ENCODE measurements at places on chromosomes 16 and 17. TPM values are rescaled to one million over a fixed set of nuclear protein-coding genes. Genes with fewer than 3 reads are reported as not detected.

- DNase-seq = no peak
These were observed 43.7 kb upstream of the STH start for GRCh38 chr17:45955326-45955725.

DNA sequence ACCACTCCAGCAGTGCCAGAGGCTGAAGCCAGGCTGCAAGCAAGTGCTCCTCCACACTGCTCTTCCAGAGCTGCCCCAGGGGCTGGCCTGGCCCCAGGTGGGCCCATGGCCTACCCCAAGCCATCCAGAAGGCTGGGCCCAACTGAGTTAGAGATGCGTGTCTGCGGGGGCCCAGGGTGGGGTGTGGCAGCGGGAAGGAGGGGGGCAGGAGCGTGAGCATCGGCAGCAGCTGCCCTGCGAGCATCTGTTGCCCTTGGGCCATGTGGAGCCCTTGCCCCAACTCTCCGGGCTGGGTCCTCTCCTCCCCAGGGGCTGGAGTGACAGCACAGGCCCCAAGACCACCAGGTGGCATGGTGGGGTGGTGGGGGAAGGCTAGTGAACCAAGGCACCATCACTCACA is 7.3 kb upstream of the SREBF1 start:
- DNase-seq = no peak

DNA sequence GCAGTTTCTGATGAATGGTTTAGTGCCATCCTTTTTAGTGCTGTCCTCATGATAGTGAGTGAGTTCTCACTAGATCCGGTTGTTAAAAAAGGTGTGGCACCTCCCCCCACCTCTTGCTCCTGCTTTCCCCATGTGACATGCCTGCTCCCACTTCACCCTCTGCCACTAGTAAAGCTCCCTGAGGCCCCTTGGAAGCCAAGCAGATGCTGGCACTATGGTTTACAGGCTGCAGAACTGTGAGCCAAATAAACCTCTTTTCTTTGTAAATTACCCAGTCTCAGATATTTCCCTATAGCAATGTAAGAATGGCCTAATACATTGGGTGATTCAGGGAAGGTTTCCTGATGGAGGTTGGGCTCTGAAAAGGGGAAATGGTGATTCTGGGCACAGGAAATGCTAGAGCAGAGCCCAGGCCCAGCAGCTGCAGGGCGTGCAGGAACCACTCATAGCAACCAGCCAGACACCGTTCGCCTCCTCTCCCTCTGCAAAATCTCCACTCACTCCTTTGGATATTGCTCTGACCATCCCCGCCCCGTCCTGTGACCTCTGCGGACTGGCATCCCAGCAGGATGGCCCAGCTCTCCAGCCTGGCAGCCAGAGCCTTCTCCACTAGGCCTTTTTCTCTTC is 2.6 kb upstream of the ADORA2B start:
- DNase-seq = no peak

- DNase-seq = no peak
These were observed 12.0 kb upstream of the KRT23 start for GRCh38 chr17:40949418-40949817.

GRCh38 chr17:56899403-56899802 is 14.4 kb downstream of the TRIM25 start:
- no peak for DNase-seq

Gene KRTAP1-3
- not detected for polyA plus RNA-seq

DNA sequence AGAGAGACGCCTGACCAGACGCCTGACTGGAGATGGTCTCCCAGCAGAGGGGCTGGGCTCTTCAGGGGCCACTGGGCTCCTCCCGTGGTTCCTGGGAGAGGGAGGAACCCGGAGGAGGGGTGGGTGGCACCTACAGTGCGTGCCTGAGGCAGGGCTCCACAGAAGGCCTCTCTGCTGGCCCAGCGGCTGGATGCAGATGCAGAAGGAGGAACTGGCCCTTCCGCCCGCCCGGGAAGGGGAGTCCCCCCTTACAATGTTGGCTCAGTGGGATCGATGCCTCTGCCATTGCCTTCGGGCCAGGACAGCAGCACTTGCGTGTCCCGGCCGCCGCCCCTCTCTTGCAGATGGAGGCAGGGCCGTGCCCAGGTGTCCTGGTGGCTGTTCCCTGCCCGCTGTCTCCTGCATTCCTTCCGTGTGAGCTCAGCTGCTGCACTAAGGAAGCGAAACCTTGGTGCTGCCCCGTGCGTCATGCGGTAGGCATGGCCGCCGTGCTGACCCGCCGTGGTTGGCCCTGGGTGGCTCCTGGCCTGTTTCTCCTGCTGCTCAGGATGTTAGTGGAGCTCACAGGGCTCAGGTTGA is 15.1 kb downstream of the BAIAP2 start:
- no peak for DNase-seq

DNA sequence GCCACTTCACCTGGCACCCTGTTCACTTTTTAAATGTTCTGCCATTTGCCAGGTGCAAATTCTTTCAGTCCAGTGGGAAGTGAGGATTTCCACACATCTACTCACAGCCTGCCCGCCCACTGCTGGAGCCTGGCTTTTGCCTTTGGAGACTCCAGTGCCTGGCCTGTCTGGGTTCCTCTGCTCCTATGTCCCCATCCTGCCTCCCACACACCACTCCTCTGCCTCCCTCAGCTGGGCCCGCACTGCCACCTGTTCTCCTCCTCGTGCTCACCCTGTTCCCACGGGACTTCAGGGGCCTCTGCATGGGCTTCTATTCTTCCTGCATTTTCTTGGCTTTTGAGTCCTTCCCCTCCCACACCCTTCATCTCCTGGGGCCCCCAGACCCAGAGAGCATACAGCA is 7.9 kb upstream of the NDRG4 start:
- DNase-seq = no peak

Gene KRT24
- polyA plus RNA-seq = not detected

GRCh38 chr17:31385428-31386285 is 5.8 kb upstream of the RAB11FIP4 start:
- no peak for DNase-seq

- peak; percentile 76 for DNase-seq
These were observed 138.5 kb upstream of the CORO6 start for GRCh38 chr17:29761040-29761761.

GRCh38 chr16:24007391-24007790 is 171.6 kb downstream of the PRKCB start:
- DNase-seq = no peak

- DNase-seq = no peak
These were observed 14.2 kb downstream of the FAM83G start for GRCh38 chr17:18990331-18990730.

DNA sequence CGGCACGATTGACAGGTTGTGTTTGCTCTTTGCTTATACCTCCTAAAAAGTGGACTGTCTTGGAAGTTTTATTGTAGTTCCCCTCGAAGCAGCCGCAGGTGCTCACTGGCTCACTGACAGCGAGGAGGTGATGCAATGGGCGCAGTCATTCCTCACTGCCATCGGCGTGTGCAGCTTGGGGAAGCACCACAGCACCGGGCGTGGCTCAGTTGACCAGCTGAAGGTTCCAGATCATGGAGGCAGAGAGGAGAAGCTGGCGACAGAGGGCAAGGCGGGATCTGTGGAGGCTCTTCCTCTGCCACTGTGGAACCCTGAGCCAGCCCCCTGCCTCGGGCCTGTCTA is 72.1 kb upstream of the TNRC6C start:
- DNase-seq = no peak

GRCh38 chr16:6483469-6484033 is 849.1 kb upstream of the RBFOX1 start:
- DNase-seq = no peak

- DNase-seq = no peak
These were observed 1.3 kb downstream of the APPBP2 start for GRCh38 chr17:60524463-60525327.

DNA sequence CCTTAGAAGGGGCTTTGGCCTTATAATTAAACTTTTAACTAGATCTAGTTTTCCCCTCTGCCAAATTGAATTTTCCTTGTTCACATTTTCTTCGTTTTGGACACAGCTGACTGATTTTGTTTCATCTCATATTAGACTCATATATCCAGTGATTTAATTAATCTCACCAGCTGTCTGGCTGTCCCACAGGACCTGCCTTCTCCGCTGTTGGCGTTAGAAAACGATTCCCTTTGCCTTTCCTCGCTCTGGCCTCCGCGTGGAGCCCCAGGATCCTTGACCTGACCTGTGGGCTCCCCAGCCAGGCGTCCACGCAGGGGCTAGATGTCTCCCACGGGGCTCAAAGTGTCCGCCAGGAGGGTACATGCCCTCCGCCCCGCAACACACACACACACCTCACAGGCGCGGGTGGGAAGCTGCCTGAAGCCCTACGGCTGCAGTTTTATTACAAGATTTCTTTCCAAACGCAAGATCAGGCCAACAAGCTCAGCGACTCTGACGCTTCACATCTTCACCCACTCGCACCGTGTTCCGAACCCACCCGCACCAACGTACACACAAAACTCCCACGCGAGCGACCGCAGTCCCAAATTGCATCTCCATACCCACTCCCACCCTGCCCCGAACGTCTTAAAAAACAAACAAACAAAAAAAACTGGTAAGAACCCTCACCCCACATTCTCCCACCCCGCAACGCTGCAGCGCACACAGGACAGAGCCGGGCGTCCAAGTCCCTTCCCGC is 1.1 kb downstream of the RPRML start:
- no peak for DNase-seq

GRCh38 chr16:54442864-54443263 is 156.3 kb upstream of the IRX3 start:
- DNase-seq = no peak

Gene KRT32
- 0.33 TPM for polyA plus RNA-seq

GRCh38 chr17:43661699-43662412 is at the start of gene MEOX1:
Gene MEOX1, minus strand, starts transcription at chr17:43661922. Its CDS starts 388 bp downstream, at chr17:43661534.
- no peak for DNase-seq

Gene NAE1
- polyA plus RNA-seq = 44.4 TPM

Gene DBNDD1
- polyA plus RNA-seq = 1.5 TPM

- no peak for DNase-seq
These were observed 35.1 kb downstream of the GLP2R start for GRCh38 chr17:9860851-9861250.

Gene LRRC3C
- polyA plus RNA-seq = 0.12 TPM

GRCh38 chr17:57567251-57567650 is 177.8 kb downstream of the CCDC182 start:
- no peak for DNase-seq

DNA sequence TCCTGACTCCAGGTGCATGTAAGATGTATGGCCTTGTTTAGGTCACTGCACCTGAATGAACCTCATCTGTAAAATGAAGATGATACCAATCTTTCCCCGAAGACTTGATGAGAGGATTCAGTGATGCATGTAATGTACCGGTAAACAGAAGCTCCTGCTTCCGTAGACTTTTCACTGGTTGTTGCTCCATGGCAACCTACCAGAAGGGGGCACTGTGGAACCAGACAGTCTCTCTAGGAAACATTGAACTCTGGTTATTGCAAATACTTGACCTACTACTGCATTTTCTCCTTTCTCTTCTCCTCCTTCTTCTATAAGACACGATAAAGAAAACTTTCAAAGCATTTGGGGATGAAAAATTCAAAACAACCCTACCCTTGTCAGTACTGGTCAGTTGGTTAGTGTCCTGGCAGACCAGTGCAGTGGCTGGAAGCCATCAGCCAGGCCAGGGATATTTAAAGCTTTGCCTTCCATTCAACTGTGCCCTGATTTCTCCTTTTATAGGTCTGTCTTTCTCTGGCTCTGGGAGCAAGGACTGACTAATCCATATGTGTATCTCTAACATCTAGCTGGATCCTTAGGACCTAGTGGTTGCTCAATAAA is 667.4 kb upstream of the SALL1 start:
- no peak for DNase-seq

DNA sequence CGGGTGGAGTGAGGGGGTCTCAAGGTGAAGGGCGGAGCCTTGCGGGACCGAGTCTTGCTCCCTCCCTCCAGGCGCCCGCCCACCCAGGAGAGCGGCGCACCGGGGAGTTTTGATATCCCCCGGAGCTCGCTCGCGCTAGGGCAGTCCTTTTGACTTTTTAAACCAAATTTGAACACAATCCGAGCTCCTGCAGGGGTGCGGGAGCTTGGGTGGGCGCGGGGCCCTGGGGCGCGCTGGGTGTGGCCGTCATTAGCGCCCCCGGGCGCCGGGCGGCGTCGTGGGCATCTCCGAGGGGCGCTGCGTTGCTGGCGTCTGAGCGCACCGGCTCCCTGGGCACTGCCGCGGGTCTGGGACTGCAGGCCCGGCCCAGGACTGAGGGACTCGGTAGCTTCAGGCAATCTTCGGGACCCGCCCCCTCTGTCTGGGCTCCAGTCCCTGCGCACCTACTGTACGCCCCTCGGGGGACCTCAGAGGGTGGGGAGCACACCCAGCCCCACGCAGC is 10.9 kb downstream of the MAF start:
- DNase-seq = peak; percentile 69

Gene HS3ST2
- 0.35 TPM for polyA plus RNA-seq

DNA sequence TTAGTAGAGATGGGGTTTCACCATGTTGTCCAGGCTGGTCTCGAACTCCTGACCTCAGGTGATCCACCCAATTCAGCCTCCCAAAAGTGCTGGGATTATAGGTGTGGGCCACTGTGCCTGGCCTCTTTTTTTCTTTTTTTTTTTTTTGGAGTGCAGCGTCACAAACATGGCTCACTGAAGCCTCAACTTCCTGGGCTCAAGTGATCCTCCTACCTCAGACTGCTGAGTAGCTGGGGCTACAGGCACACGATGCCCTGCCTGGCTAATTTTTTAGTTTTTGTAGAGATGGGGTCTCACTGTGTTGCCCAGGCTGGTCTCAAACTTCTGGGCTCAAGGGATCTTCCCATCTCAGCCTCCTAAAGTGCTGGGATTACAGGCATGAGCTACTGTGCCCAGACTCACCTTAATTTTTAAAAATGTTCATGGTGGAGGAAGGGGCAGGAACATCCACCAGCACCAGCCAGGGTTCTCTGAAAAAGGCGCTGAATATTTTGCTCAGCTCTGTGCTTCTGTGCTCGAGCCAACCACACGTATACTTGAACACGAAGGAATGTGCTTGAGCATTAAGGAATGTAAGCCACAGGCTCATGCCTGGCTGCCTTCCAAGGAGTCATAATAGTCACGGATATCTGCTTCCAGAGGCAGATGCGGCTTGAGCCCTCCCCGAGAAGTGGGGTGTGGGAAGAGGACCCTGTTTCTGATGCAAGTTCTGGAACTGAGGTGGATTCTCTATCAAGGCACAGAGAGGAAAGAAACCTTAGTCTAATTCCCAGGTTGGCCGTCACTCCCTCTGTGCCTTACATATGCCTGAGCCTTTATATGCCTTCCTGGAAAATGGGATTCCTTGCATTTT is 65.5 kb upstream of the CREBBP start:
- no peak for DNase-seq

Gene PIGS
- polyA plus RNA-seq = 64.8 TPM

- DNase-seq = no peak
These were observed 103.8 kb downstream of the SSH2 start for GRCh38 chr17:29826114-29826692.

DNA sequence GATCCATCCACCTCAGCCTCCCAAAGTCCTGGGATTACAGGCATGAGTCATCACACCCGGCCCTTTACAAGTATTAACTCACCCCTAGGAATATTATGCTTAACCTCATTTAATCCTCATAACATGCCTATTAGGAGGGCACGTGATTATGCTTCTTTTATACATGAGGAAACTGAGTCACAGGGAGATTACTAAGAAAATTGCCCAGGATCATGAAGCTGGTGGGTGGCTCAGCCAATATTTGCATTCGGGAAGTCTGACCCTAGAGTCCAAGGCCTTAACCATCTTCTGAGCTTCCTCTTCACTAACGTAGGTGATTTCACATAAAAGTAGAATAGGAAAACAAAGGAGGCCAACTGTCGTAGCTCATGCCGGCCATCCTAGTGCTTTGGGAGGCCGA is 19.0 kb upstream of the SNN start:
- DNase-seq = no peak

Gene AATK
- polyA plus RNA-seq = 0.33 TPM

Gene FGF11
- polyA plus RNA-seq = 5.1 TPM
